Activated CD8-positive, alpha-beta memory T cell treated with anti-CD3 and anti-CD28 coated beads for 4 hours (primary cell): ENCODE measurements at places on chromosomes 3 and 15.

DNA sequence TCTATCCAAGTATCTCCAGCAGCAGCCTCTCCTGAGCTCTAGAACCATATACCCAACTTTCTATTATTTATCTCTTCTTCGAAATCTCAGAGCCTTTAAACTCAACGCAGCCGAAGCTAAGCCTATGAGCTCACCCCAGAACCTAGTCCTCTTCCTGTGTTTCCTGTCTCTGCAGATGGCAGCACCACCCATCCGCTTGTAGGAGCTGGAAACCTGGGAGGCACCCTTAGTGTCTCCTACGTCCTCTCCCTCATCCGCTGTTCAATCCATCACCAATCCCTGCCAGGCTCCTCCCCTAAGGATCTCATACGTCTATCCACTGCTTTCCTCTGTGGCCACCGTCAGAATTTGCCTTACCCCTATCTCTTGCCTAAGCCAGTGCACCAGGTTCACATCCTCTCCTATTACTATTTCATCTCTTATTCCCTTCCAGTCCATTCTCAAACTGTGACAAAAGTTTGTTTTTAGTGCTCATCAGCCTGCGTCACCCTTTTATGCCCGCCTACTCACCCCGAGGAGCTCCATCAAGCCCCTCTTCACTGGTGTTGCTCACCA lies 9.6 kb downstream of the VGLL4 start:
- no peak for DNase-seq

GRCh38 chr3:187976365-187976900 lies 177.5 kb upstream of the LPP start:
- DNase-seq, result no peak

GRCh38 chr15:41936155-41936554 lies 36.2 kb downstream of the EHD4 start:
- no peak for DNase-seq

- no peak for DNase-seq
These were observed 2.0 kb upstream of the JMJD7 start for GRCh38 chr15:41825572-41826535.

- peak; percentile 19 for DNase-seq
These were observed 60.8 kb downstream of the SNRK start for GRCh38 chr3:43346978-43347749.

- no peak for DNase-seq
These were observed 16.1 kb upstream of the RAD54L2 start for GRCh38 chr3:51522273-51522962.

GRCh38 chr15:64521201-64521600 lies 60.8 kb downstream of the ZNF609 start:
- no peak for DNase-seq

DNA sequence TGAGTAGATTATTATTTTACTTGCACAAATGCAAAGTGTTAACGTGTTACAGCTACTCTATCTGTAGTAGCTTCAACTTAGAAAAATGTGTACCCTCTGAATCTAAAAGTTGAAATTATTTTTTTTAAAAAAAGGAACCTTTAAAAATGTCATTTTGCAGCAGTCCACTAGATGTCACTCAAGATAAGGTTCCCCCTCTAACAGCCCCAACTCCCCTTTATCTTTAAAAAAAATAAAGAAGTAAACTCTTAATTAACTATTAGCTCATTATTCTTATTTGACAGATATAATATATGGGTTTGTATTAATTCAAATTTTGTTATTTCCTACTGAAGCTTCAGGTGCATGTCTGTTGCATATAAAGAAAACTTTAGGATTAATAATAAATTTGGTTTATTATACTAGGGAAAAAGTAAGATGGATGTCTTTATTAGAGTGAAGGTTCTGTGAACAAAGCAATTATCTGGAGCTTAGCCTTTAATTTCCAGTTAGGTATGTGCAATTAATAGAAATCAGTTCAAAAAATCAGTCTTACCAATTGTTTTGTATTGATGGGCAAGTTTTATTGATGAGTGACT lies 288.5 kb downstream of the VGLL3 start:
- no peak for DNase-seq

DNA sequence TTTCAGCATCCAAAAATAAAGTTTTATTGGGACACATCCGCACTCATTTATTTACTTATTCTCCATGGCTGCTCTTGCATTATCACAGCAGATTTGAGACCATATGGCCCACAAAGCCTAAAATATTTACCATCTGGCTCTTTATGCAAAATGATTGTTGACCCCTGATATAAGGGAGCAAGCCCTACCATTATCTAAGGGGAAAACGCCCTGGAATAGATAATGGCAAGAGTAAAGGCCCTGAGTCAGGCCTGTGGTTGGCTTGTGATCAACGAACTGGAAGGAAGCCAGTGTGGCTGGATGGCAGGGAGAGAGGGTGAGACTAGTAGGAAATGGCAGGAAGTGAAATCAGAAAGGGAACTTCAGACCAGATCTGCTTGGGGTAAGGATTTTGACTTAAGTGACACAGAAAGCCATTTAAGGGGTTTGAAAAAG lies 24.6 kb upstream of the DMXL2 start:
- DNase-seq, result no peak

DNA sequence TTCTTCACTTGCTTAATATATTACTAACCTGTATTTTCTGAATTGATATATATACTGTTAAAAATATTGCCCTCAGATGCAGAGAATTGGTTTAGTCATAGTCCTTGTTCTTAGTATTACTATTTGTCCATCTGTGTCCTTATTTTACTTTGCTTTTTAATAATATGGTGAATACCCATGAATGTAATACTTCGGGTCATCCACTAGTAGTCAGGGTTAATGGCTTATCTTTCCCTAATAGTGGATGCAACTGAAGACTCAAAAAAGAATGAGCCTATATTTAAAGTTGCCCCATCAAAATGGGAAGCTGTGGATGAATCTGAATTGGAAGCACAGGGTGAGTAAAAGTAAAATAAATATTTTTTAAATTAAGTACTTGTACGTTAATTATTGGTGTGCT lies 36.5 kb downstream of the U2SURP start:
- DNase-seq, result no peak

DNA sequence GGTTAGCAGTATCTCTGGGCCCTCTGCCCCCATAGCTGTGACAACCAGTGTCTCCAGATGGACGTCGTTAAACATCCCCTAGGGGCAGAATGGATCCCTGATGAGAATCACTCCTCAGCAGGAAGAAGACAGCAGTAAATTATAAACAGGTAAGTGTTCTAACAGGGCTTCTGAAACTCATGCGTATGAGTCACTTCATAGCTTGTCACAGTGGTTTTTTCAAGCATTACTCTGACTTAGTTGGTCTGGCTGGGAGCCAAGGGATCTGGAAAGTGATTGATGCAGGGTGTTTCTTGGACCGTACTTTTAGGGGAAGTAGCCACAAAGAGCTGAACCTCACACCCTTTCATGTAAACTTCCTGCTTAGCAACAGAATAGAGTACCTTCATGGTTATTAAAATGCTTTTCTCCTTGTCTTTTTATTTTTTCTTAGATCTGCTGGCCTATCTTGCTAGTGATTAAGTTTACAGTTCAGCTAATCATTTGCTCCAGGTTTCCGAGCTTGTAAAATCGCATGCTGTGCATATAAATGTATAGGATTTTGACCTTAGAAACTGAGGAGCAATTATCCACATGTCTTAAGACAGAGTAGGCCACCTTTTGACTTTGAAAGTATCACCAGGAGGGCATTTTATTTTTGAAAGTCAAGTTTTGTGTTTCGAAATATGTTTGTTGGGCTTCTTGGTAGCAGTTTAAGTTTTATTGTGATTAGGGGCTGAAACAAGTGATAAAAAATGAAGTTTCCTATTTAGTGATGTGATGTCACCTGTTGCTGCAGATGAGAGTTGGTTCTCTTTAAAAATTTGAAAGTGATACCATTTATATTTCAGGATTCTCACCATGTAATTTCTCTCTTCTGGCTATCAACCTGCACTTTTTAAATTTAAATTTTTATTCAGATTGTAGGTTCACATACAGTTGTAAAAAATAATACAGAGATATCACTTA lies 333.9 kb downstream of the PTPRG start:
- peak; percentile 2 for DNase-seq

GRCh38 chr3:143410259-143410658 lies 290.7 kb downstream of the CHST2 start:
- DNase-seq, result no peak

- DNase-seq, result no peak
These were observed 8.7 kb upstream of the PTX3 start for GRCh38 chr3:157427901-157428300.

DNA sequence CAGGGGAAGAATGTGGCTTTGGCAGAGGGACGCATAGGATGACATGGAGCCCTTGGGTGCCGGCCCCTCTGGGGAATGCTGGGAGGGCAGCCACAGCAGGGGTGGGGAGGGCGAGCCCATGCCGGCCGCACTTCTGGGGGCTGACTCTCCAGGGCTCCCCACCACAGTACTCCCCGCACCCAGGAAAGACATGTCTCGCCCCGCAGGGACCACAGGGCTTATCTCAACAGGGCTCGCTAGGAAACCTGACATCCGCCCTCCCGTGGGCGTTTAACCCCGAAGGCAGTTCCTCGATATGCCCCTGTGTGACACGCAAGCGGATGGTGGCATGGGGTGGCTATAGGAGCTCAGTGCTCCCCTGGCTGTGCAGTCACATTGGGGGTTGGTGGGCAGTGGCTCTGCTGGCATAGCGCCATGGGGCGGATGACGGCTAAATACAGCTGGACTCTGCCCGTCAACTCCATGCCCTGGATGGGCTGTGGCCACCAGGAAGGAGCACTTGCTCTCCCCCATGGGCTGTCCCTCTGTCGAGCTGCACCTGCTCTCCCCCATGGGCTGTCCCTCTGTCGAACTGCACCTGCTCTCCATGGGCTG lies 141.4 kb downstream of the ADAMTS17 start:
- no peak for DNase-seq

- DNase-seq, result no peak
These were observed 754.8 kb downstream of the ROBO1 start for GRCh38 chr3:79012946-79013362.

GRCh38 chr3:34248352-34248751 lies 449.9 kb downstream of the PDCD6IP start:
- no peak for DNase-seq

GRCh38 chr3:95627697-95628096 lies 1186.7 kb upstream of the EPHA6 start:
- DNase-seq, result no peak
